ENCODE measurements at places on chromosomes 12 and 14.

GRCh38 chr14:78737116-78737515 lies 566.9 kb downstream of the NRXN3 start:
- DNase-seq: no peak

DNA sequence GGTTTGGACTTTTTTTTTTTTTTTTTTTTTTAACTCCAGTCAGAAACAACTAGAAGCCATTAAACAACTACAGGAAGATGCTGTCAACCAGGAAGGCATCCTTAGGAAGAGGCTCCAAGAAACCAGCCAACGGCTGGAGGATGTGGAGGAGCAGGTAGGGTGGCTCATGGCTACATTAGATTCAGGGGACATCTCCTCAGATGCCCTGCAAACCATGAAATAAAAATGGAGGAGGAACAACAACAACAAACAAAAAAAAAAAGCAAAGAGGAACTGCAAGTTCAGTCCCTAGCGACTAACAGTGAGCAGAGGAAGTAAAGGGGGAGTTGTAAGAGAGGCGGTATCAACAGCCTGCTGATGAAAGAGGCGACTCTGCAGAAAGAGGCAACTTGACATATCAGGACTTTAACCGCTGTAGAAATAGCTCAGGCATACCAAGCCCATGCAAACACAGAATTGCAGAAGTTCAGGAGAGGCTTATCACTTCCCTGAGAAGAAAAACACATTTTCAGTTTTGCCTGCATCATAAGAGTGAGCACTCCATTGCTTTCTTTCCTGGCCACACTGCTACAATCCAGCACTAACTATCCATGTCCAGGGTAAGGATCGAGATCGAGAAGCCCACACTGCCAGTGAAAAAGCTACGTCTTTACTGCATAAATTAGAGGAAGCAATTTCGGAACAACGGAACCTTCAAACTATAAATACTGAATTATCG lies 103.5 kb upstream of the BCAT1 start:
- peak; percentile 21 for DNase-seq

- DNase-seq: no peak
These were observed 50.8 kb upstream of the CDKL1 start for GRCh38 chr14:50447461-50447860.

GRCh38 chr12:121288986-121289385 lies 7.5 kb downstream of the CAMKK2 start:
- DNase-seq: no peak

DNA sequence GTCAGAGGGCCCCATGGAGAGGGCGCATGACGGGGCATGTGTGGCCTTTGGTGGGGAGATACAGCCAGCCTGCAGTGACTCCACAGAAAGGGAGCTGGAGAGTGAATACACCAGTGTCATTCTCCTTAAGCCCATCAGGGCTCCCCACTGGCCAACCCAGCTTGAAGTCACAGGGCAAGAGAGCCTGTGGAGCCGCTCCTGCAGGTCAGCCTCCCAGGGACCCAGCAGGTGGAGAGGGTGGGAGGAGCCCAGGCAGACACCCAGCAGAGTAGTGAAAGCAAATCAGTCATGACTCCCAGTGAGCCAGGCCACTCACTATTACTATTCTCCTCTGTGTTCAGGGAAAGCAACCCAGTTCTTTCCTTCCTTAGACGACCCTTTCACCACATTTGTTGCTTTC lies 110.0 kb upstream of the CPM start:
- DNase-seq: no peak

DNA sequence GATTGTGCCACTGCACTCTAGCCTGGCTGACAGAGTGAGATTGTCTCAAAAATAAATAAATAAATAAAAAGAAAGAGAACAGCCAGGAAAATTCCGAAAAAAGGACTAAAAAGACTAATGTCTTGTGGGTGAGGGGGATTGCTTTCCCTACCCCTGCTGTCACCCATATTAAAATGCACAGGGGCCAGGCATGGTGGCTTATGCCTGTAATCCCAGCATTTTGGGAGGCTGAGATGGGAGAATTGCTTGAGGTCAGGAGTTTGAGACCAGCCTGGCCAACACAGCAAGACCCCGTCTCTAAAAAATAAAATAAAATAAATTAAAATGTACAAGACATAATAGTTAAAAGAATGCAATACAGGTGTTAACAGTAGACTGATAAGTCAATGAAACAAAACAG lies 6.1 kb downstream of the DHRS1 start:
- no peak for DNase-seq

DNA sequence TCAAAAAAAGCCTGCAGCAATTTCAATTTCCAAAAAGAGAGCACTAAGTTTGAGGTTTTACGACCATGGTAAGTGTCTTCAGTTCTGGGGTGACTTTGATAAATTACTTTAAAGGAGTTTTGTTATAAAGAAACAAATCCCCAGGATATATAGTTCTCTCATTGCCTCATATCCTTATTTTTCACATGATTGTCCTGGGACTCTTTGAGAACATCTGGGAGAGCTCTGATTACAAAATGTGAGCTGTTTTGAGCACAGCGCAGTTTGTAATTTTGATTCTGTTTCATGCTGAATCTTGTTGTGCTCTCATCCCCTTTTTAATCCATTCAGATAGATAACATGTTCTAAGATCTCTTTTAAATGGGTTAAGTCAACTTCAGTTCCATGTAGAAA lies 67.7 kb upstream of the DCN start:
- no peak for DNase-seq

DNA sequence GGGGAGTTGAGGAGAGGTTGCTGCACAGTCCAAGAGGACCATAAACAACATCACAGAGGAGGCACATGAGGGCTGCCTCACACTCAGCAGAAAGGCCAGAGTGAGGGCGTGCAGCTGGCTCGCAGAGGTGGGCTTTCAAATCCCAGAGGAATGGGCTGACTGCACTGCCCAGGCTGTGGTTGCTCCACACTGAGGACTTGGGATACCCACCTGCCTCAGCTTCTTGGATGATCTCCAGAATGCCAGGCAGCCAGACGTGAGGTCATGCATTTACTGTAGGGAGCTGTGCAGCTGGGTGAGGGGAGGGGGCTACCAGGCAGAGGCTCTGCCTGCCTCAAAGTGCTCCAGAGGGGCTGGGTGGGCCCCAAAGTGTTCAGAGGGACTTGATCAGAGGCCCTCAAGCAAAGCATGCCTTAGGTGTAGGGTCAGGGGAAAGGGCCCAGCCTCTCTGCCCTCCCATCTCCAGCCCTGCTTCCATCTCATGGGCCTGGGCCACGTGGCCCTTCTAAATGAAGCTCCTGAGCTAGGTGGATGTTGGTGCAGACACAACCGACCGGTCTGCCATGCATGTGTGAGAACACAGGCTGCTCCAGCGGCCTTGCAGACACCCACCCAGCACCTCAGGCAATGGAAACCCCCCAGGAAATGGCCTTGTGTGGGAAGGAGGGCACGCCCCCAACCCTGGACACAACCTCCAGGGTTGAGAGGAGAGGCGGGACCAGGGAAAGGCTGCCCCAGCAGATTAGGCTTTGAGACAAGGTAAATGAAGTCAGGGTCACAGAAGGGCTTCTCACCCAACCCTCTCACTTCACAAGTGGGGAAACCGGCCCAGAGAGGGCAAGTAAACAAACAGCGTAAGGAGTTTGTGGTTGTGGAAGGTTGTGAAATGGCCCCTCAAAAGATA lies 90.8 kb downstream of the NTF3 start:
- no peak for DNase-seq

GRCh38 chr14:56814519-56814959 lies 4.3 kb upstream of the OTX2 start:
- DNase-seq: no peak

All from T-helper 17 cell (primary cell).